Spinal cord (tissue), 10 donors: ENCODE measurements at places on chromosomes 11 and 22.

- DNase-seq, result no peak
Measured at GRCh38 chr11:114073828-114074381, 14.4 kb downstream of the ZBTB16 start.

- peak; percentile 26 for DNase-seq
Measured at GRCh38 chr22:32079130-32080089, 36.3 kb downstream of the SLC5A1 start.

- no peak for DNase-seq
Measured at GRCh38 chr11:131121426-131122333, 205.4 kb upstream of the SNX19 start.

GRCh38 chr11:2892215-2892966 lies 6.8 kb upstream of the CDKN1C start:
- peak; percentile 87 for DNase-seq

- DNase-seq, result no peak
Measured at GRCh38 chr11:43823851-43824250, 56.8 kb upstream of the ALKBH3 start.

GRCh38 chr11:103110391-103110790 lies 1.2 kb downstream of the DYNC2H1 start:
- no peak for DNase-seq

GRCh38 chr11:2149460-2149859 lies 10.3 kb upstream of the IGF2 start:
- DNase-seq, result no peak

GRCh38 chr22:29987137-29987536 lies 93.1 kb upstream of the HORMAD2 start:
- DNase-seq, result peak; percentile 23

GRCh38 chr22:20127869-20128618 lies 3.6 kb upstream of the ZDHHC8 start:
- DNase-seq, result no peak

DNA sequence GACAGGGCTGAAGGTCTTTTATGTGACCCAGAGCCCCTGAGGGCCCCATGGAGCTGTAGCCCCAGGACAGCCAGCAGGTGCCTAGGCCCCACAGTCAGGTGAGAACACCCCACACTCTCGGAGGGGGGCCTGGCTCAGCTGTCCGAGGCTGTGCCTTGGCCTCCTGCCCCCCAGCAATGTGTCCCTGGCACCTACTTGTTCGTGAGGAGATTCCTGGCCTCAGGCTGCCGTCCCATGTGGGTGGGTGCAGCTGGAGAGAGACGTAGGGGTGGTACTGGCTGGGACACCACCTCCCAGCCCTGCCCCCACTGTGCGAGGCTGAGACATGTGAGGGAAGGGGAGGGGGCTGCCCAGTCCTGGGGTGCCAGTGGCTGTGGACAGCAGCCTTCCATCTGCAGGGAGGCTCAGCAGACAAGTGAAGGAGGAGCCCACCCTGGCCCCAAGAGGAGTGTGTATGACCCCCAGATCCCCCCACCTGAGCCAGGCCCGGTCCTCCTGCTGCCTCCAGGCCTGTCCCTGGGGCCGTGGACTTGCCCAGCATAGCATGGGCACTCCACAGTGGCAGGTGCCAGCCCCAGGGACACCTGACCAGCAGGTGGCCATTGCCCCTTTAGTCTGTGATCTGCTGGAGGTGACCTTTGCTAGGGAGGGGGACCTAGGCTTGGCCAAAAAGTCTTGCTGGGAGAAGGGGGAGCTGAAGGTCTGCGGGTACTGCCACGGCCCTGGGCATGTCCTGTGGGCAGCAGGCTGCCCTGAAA lies 17.0 kb downstream of the IL17REL start:
- DNase-seq, result no peak

DNA sequence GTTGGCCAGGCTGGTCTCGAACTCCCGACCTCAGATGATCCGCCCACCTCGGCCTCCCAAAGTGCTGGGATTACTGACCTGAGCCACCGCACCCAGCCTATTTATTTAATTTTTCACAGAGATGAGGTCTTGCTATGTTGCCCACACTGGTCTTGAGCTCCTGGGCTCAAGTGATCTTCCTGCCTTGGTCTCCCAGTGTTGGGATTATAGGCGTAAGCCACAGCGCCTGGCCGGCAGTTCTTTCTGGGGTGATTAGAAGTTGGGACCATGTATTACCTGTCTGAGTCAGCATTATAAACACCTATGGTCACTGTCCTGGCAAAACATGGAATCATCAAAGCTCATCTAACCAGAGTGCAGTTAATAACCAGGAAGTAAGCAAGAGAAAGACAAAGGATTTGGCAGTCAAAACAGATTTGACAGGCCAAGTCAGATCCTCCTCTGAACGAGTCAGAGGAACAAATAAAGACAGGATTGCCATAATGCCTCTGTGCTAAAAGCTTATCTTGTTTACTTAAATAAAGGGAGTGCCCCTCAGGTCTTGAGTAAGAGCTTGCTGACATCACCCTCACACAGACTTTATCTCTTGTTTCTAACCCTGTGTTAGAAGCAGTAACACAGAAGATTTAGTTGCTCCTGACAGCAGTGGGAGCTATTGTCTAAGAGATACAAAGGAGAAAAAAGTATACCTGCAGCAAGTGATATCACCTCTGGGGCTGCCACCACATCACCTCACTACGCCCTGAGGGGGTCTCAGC lies 3.7 kb downstream of the SERPIND1 start:
- no peak for DNase-seq

- DNase-seq, result no peak
Measured at GRCh38 chr11:13896175-13896980, 66.1 kb upstream of the SPON1 start.

DNA sequence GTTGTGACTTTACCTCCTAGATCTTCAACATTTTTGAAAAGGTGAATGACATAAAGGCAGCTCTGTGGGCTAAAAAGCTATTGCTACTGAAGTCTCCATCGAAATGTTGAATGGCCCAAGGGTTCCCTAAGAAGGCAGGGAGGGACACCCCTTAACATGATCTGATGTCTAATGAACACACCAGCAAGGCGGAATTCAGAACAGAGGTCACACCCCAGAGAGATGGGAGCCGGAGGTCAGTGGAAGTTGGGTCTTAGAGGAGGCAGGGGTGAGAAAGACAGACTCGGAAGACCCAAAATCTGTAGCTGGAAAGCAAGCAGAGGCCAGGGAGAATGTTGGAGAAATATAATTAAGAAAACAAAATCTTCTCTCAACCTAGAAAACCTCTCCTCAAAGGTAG lies 79.0 kb downstream of the TRIM29 start:
- no peak for DNase-seq

- DNase-seq, result no peak
Measured at GRCh38 chr11:47917599-47918369, 62.6 kb upstream of the PTPRJ start.

DNA sequence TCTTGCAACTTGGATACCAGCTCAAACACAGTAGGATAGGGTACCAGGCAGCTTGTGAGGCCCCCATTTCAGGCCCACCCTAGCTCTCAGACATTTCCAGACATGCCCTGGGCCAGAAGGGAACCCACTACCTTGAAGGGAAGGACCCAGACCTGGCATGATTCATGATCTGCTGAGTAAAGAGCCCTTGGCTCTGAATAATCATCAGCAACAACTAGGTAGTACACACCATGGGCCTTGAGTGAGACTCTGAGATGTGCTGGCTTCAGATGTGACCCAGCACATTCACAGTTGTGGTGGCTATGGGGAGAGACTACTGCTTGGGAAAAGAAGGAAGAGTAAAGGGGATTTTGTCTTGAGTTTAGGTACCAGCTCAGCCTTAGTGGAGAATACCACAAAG lies 23.6 kb downstream of the JRKL start:
- DNase-seq, result no peak

DNA sequence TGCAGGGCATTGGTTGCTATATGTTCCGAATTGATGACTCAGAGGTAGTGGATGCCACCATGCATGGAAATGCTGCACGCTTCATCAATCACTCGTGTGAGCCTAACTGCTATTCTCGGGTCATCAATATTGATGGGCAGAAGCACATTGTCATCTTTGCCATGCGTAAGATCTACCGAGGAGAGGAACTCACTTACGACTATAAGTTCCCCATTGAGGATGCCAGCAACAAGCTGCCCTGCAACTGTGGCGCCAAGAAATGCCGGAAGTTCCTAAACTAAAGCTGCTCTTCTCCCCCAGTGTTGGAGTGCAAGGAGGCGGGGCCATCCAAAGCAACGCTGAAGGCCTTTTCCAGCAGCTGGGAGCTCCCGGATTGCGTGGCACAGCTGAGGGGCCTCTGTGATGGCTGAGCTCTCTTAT lies 5.4 kb upstream of the TTC36 start:
- DNase-seq, result no peak

- DNase-seq, result peak; percentile 51
Measured at GRCh38 chr11:22130462-22131053, 62.3 kb upstream of the ANO5 start.

DNA sequence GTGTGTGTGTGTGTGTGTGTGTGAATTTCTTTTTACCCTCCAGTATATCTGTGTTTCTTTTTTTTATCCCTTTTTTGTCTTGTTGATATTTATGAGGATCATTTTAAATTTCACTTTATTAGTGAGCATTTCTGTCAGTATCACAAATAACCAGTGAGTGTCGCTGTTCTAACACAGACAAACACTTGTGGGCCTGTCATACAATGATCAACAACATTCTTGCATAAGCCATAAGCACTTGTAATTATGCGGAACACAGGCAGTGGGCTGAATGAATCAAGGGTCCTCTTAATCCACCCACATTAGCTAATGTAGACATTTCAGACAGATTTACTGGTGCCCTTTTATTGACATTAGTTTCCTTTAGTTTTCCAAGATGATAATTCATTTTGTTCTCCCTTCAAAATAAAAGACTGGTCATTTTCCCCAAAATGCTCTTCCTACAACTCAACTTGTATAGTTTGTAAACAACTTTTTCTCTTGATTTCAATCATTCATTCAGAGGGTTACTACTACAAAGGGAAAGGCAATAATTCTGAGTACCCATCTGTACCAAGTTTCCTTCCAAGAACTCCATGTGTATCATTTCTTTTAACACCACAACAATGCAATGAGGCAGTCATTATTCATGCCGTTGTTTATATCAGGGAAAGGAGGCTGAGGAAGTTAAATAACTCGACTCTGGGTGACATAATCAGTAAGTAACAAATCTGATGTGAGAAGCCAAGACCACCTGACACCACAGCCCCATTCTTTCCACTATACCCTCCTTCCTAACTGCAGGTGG lies 34.5 kb upstream of the ANO3 start:
- peak; percentile 77 for DNase-seq

DNA sequence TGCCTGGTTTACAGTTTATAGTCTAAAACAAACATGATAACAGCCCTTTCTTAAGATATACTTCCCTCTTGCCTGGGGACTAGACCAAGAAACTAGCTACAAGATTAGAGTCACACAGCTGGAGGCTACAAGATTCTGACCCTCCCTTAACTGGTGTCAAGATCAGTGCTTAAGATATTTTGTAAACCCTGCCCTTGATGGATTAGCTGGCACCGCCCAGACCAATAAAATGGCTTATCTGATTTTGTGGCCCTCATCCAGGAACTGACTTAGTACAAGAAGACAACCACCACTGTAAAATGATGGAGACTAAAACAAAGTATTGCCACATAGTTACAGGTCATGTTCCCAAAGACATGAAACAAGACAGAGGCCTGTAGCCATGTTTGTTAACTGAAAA lies 53.4 kb downstream of the FAM181B start:
- DNase-seq, result no peak

DNA sequence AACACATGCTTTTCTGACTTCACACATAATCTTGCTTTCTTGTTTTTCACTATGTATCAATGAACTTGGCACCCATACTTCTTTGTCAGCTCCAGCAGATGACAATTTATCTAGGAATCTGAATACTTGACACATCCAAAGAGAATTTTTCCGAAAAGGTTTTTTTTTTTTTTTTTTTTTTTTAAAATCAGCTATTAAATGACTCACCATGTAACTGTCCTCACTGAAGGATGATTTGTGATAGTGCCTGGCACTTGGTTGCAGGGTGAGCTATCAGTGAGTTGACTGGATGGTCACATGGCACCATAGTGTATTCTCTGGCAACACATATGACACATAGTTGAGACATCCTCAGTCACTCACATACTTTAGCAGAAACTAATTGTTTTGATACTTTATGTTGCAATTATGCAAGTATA lies 133.4 kb upstream of the E2F8 start:
- no peak for DNase-seq

DNA sequence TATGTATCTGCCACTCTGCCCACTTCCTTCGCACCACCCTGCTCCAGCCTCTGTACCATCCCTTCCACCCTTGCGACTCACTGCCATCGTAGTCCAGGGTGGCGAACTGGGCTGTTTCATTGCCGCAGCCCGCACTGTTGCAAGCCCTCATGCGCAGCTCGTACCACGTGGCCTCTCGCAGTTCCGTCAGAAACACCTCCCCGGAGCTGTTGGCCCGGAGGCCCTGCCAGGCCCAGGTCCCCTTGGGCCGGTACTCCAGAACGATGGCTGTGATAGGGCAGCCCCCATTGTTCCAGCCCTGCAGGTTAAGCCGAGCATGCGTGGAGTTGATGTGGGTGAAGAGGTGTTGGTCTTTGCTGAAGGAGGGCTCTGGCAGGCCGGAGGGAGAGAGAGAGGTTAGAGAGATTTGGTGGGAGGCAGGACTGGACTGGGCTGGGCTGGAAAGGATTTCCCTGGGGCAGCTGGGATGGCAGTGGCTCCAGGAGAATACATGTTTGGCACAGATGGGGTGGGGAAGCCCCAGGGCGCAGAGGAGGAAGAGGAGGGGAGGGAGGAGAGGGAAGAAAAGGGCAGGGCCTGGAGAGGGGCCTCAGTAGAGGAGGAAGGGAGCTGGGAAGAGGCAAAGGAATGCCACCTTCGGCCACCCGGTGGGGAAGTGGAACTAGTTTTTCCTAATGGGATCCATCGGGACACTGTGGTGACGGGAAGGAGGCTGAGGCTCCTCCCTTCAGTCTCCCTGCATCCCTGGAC lies 109.6 kb downstream of the CEP164 start:
- no peak for DNase-seq

DNA sequence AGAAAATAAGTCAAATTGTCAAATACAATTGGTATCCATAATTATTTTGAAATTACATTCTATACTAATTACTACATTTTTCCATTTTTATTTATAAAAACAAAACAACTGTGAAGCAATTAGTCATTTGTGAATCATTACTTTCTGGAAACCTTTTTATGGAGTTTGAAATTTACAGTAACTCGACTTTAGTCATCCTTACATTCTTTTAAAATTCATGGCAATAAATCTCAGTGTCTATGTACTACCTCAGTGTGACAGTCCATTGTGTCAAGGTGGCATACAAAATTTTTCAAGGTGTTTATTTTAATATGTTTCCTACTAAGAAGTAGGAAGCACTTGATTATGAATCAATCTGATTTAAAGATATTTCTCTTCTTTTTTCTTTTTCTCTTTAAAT lies 1949.4 kb upstream of the RAG2 start:
- no peak for DNase-seq

DNA sequence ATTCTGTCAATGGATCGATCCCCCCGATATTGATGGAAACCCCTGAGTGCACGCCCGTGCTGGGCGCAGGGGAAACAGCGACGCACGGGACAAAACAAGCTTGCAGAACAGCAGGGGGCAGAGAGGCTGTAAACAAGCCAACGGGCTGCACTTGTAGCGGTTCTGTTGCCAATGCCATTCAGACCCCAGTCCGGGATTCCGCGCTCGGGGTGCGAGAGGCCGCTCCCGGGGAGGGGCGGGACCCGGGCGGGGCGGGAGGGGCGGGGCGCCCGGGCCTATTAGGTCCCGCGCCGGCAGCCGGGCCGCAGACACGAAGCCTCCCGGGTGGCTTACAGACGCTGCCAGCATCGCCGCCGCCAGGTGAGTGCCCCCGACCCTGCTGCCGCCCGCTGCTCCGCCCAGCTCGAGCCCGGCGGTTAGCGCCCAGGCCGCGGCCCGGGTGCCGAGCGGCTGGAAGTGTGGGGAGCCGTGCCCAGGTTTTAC lies at the start of gene BIK:
Gene BIK (plus strand): TSS at position 307 of the 483 bp plus-strand sequence. CDS start 13,273 bp downstream, outside the sequence.
- no peak for DNase-seq
